ENCODE measurements at places on chromosomes 12 and 14.

DNA sequence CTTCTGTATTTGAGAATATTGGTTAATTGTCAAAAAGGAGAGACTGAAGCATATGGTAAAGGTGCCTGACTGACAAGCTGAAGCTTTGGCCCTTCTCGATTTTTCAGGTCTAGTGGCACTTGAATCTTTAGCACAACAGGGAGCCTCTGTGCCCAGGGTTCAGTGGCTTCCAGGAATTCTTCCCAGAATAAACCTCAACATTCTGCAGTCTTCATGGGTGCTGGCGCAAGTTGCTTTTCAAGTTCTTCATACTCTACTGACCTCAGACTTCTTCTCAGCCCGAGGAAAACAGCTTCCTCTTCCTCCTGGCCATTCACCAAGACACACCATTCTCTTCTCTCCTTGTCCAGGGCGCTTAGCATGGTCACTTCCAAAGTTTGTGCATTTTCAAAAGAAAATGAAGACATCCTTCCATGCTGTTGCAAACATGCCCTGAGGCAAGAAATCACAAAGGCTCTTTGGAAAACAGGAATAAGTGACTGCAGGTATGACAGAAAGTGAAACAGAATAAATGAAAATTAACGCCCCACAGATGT lies 89.9 kb downstream of the MGST1 start:
- DNase-seq = no peak

GRCh38 chr14:37145395-37145794 lies 27.0 kb downstream of the SLC25A21 start:
- DNase-seq = no peak

GRCh38 chr12:86551146-86551571 lies 295.0 kb upstream of the MGAT4C start:
- DNase-seq = peak; percentile 71

DNA sequence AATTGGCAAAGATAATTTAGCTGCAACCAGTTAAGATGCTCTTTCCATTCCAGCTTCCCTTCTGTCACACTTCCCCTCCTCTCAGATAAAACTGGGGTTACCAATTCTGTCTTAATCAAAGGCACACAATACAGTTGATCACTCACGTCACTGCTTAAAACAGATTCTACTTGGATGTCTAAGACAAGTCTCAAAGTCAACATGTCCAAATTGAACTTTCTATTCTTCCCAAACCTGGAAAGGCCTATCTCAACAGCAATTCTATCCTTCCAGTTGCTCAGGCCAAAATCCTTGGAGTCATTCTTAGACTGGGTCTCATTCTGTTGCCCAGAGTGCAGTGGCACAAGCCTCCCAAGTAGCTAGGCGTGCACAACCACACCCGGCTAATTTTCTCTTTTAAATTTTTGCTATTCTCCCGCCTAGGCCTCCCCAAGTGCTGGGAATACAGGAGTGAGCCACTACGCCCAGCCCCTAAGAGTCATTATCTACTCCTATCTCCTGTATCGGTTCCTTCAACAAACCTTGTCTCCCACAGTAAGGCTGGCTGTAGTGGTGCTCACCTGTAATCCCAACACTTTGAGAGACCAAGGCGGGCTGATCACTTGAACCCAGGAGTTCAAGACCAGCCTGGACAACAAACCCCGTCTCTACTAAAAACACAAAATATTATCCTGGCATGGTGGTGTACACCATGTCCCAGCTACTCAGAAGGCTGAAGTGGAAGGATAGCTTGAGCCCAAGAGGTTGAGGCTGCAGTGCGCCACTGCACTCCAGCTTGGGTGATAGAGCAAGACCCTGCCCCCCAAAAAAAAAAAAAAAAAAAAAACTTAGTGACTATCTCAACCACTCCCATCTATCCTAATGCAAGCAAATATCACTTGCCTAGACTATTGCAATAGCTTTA lies 4.7 kb downstream of the RPS29 start:
- DNase-seq = no peak

DNA sequence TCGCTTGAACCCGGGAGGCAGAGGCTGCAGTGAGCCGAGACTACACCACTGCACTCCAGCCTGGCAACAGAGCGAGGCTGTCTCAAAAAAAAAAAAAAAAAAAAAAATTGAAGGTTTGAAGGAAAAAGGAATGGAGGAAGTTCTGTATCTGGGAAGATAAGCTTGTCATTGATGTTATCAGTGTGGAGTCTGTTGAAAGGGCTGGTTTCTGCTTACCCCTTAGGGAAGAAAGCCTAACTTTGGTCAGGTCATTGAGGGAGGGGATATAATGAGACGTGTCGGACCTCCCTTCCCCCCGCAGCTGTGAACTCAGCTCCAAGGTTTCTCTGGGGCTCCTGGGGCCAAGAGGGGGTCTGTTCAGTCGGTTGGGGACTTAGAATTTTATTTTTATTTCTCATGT lies 16.4 kb downstream of the DAO start:
- no peak for DNase-seq

- DNase-seq = no peak
These were observed 82.3 kb downstream of the RGS6 start for GRCh38 chr14:72014486-72014885.

DNA sequence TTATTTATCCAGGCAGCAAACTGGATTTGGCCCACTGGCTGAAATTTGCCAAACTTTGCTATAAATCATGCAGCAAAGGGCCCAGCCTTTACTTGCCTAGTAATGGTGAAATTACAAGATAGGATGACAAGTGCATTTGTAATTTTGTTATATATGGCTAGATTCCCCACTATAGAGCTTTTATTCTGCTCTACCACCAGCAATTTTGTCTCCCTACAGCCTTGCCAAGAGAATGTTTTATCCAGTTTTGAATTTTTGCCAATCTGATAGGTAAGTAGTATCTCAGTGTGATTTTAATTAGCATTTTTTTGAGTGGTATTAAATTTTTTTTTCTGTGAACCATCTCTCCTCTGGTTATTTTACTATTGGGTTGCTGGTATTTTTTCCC lies 161.6 kb downstream of the SLC41A2 start:
- no peak for DNase-seq

DNA sequence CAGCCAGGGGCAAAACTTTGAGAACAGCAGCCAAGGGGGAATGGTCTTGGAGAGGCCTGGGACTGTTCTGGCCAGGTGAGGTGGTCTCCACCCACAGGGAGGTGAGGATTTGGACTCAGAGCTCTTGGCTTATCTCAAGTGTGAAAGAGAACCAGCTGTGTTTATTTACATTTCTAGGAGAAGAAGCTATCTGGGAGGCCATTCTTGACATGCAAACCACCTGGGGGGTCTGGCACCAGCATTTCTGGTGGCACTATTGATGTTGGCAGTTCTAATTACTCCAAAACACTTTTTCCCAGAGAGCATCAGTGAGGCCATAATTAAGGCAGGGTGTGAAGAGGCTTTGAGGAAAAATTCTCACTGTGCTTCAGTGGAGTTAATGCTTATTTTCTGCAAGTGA lies 95.1 kb downstream of the CAND1 start:
- DNase-seq = no peak

DNA sequence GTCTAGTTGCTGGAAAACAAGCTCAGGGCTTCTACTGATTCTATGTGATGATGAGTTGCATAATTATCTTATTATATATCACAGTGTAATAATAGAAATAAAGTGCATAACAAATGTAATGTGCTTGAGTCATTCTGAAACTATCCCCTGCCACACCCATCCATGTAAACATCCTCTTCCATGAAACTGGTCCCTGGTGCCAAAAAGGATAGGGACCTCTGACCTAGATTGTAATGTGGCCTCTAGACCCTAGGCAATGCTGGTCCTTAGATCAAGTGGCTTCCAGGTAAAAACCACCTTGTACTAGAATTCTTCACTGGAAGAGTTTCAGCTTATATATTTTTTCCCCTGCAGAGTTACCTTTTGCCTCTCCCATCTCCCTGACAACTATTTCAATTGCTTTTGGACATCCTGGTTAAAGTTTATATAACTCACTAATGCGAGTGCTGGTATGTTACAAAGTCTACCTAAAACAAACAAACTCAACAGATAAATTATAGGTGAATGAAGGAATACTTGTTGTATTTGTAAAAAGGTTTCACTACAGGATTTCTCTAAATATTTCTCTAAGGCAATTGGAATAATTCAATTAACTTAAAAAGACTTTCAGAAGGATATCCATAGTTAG lies 462.5 kb downstream of the NAV3 start:
- DNase-seq = no peak

DNA sequence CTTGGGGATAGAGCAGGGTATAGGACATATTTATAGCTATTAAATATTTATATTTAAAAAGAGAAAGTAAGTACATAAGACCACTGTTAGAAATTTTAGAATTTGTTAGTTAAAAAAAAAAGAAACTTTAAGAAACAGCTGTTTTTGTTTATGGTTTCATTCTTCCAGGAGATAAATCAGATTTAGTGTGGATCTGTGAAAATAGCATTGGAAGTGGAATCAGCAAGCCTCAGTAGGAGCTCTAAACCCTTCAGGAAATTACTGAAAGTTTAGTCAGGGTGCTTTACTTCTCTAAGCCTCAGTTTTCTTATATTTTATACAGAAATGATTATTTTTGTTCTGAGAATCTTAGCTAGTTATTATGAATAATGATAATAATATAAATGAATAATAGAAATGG lies 316.0 kb upstream of the NOVA1 start:
- no peak for DNase-seq

GRCh38 chr12:1603269-1603993 lies 9.1 kb upstream of the FBXL14 start:
- DNase-seq = no peak

GRCh38 chr14:50237427-50237826 lies 6.0 kb upstream of the SOS2 start:
- no peak for DNase-seq

GRCh38 chr14:58825606-58826005 lies 187.8 kb downstream of the DACT1 start:
- DNase-seq = no peak

- no peak for DNase-seq
These were observed 72.8 kb downstream of the IRF2BPL start for GRCh38 chr14:76955575-76956315.
